ENCODE measurements at places on chromosomes 11 and 22. TPM values are rescaled to one million over a fixed set of nuclear protein-coding genes. Genes with fewer than 3 reads are reported as not detected.

Gene NXPE4
- not detected for total RNA-seq

DNA sequence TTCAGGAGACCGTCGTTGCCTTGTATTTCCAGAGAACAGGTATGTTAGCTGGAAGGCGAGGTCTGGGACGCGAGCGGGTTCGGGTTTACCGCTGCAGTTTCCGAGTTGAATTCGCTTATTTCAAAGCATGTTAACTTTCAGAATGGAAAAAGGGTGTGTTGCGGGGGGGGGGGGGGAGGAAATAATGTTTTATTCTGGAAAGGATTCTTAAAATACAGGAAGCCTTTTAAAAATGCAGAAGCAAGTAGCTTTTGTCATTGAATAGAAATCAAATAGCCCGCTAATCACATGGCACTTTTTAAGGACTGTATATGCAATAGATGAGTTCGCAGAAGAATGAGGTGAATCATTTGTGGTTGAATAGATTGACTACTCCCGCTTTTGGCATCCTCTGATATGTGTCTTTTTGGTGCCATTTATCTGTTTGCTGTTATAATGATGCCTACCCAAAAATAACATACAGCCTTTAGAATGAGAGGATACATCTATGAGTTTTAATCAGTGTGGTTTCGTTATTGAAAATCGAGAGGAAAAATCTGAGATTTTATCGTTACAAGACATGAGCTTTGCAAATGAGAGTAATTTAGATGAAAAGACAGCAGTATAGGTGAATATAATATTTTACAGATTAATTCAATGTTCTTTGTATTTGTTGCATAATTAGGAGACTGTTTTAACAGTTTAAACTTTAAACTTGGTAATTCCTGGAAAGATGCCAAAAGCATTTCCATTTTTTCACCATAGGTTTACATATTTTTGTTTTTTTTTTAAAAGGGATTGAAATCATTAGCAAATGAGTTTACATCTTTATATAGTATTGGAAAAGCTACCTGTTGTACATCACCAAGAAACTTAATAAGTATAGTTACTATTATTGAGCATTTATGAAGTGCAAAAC, 1.7 kb downstream of the PDE3B start:
- no peaks in the 10 kb centered on the region for H3K27me3 ChIP-seq
- DNase-seq: no peak

GRCh38 chr11:65311170-65311678, 3.4 kb upstream of the CDC42EP2 start:
- H3K27me3 ChIP-seq: no peaks in the 10 kb centered on the region
- DNase-seq: no peak
- no peaks in the 10 kb centered on the region for H3K36me3 ChIP-seq

GRCh38 chr22:26287382-26288225, 118.3 kb downstream of the SEZ6L start:
- peaks cover 9% of the 10 kb centered on the region for H3K27me3 ChIP-seq
- H3K36me3 ChIP-seq: no peaks in the 10 kb centered on the region
- no peak overlapping the region for H3K27ac ChIP-seq
- no peak overlapping the region for H3K4me3 ChIP-seq

DNA sequence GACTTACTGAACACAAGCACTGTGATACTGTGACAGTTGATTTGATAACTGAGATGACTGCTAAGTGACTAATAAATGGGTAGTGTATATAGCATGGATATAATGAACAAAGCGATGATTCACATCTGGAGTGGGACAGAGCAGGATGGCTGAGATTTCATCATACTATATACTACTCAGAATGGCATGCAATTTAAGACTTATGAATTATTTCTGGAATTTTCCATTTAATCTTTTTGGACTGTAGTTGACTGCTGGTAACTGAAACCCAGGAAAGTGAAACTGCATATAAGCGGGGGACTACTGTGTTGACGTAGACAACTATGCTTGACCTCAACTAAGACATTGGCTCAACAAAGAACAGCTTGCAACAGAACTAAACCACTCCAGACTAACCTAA, 20.0 kb upstream of the NUCB2 start:
- no peak overlapping the region for H3K27ac ChIP-seq
- DNase-seq: no peak
- H3K4me1 ChIP-seq: no peaks in the 10 kb centered on the region
- no peaks in the 10 kb centered on the region for H3K36me3 ChIP-seq
- H3K27me3 ChIP-seq: no peaks in the 10 kb centered on the region

GRCh38 chr11:101127699-101128570, 1.7 kb downstream of the PGR start:
- H3K27me3 ChIP-seq: peaks cover 29% of the 10 kb centered on the region
- H3K4me1 ChIP-seq: no peaks in the 10 kb centered on the region
- no peak overlapping the region for H3K4me3 ChIP-seq
- H3K27ac ChIP-seq: no peak overlapping the region
- no peak for DNase-seq
- H3K36me3 ChIP-seq: no peaks in the 10 kb centered on the region

DNA sequence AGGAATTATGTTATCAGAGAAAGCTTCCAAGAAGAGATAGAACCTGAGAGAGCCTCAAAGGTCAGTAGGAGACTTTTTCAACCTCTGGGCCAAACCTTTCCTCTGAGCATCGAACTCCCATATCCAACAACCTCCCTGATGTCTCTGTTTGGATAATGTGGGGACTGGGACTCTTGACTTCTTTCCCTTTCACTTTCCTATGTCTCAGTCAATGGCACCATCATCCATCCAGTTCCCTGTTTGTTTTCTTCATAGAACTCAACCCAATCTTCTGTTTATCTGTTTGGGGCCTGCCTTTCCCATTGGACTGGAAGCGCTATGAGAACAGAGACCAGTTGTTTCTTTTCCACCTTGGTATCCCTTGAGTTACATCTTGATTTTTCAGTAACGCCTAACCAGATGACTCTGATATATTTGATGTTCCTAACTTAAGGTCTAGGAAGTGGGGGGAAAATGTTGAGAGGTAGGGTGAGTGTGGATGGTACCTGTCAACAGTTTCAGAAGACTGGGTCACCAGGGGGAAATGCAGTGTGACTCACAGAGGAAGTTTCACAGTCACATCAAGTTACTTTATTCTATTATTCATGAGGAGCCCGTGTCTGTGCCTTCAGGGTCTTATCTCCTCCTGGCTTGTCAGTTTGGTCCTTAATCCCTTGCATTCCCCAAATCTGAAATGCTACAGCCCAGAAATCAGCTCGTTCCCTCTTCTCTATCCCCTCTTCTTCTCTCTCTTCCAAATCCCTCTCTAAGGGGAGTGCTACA, 4.5 kb upstream of the KCNE3 start:
- no peak overlapping the region for H3K4me3 ChIP-seq
- peaks cover 7% of the 10 kb centered on the region for H3K4me1 ChIP-seq
- no peaks in the 10 kb centered on the region for H3K27me3 ChIP-seq
- no peak overlapping the region for H3K27ac ChIP-seq
- DNase-seq: no peak

- H3K4me3 ChIP-seq: no peak overlapping the region
- no peak for DNase-seq
- no peaks in the 10 kb centered on the region for H3K4me1 ChIP-seq
- no peak overlapping the region for H3K27ac ChIP-seq
Observed at GRCh38 chr11:13902523-13902922, 60.0 kb upstream of the SPON1 start.

- H3K4me3 ChIP-seq: no peak overlapping the region
- peaks cover 2% of the 10 kb centered on the region for H3K27me3 ChIP-seq
- H3K4me1 ChIP-seq: no peaks in the 10 kb centered on the region
Observed at GRCh38 chr22:49359076-49359475, 468.6 kb downstream of the BRD1 start.

All from T-cell (primary cell).